ENCODE measurements at places on chromosomes 13 and 19.

DNA sequence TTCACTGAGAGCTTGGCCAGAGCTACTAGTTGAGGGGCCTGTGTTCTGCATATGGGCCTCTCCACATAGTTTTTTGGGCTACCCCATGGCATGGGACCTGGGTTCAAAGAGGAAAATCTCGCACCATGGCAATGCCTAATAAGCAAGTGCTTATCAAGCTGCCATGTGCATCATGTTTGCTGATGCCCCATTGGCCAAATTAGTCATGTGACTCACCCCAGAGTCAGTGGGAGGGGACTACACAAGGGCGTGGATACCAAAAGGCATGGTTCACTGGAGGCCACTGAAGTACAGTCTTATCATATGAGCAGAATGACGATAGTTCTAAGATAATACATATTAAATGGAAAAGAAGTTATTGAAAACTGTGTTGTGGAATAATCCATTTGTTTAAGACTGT is 214.8 kb downstream of the LMO7 start:
- no peak for DNase-seq

DNA sequence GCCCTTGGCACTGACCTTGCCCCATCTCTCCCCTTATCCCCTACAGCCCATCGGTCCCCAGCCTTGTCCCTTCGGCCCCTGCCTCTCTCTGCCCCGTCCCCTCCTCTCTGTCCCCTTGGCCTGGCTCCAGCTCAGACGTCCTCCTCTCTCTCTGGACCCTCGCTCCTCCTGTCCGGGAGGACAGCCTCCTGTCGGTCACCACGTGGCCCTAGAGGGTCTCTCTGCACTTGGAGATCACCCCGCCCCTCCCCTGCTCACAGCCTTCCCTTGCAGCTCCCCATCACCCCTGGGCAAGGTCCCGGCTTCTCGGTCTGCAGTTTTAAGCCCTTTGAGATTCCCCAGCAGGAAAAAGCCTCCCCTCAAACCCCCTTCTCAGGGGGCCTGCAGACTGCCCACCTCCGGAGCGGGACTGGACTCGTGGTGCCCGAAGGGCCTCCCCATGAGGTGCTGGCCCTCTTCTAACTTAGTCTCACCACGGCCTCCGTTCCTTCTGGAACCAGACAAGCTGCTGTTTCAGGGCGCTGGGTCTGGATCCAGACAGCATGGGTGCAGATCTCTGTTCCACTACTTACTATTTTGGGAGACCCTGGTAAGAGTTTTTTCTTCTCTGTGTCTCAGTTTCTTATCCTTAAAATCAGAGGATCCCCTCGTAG is 3.3 kb upstream of the KLK15 start:
- DNase-seq, result no peak

DNA sequence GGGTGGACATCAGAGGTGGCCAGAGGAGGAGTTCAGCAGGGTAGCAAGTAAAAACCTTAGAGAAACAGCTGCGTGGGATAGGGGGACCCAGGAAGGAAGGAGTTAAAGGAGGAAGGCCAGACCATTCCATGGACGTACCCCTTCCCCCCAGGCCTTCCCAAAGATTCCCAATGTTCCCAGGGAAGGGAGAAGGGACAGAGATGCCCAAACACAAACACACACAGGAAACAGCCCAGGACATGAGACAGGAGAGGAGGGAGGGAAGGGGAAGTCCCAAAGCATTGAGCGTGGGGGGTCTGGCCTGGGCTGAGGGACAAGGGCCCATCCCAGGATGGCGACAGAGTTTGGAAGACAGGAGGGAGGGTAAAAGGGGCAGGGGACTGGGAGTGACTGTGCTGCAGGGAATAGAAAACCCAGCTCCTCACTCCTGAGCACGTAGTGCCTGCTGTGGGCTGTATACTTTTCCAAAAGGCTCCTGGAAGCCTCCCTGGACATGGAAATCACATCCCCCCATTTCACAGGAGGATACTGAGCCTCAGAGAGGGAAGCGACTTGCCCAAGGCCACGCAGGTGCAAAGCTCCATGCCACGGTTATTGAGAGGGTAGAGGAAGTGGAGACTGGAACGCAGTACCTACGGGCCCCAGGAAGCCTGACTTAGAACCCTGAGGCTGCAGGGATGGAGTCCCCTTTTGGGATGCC is 1.1 kb downstream of the SYDE1 start:
- DNase-seq, result no peak

DNA sequence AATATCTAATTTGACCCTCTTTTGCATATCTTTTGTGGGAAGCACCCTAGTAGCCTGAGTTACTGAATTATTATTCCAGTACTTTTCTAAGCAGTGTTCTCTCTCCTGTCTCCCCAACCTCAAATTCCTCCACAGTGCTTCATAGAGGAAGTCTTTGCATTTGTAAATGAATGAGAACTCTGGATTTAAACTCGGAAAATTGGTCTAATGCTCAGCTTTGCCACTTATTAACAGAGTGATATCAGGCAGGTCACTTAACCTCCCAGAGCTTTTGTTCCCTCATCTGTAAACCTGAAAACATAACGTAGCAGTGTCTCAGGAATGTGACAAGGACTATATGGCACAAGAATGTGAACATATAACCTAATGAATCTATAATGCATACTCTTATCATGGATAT is 26.2 kb downstream of the FREM2 start:
- DNase-seq, result no peak

DNA sequence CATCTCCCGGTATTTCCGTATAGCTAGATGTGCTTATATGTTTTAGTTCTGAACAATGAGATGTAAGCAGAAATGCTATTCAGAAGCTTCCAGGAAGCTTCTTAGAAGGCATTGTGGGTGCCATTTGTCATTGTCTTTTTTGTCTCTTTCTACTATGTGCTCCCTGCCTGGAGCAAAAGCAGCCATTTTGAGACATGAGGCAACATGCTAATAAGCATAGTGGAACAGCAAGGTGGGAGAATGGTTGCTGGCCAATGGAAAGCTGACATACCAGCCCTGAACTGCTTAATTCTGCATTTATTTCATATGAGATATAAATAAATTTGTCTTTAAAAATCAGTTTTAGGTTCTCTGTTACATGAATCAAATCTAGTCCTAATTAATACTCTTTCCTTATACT is 299.7 kb downstream of the LMO7 start:
- no peak for DNase-seq
